ENCODE measurements at places on chromosomes 12 and 14.

- DNase-seq, result no peak
These were observed 35.2 kb upstream of the MDGA2 start for GRCh38 chr14:47710581-47710980.

- DNase-seq, result no peak
These were observed 49.9 kb upstream of the PLXNC1 start for GRCh38 chr12:94098466-94098865.

GRCh38 chr12:66065641-66066136, 64.9 kb downstream of the LLPH start:
- DNase-seq, result no peak

- DNase-seq, result no peak
These were observed 54.1 kb upstream of the YARS2 start for GRCh38 chr12:32809846-32810245.

DNA sequence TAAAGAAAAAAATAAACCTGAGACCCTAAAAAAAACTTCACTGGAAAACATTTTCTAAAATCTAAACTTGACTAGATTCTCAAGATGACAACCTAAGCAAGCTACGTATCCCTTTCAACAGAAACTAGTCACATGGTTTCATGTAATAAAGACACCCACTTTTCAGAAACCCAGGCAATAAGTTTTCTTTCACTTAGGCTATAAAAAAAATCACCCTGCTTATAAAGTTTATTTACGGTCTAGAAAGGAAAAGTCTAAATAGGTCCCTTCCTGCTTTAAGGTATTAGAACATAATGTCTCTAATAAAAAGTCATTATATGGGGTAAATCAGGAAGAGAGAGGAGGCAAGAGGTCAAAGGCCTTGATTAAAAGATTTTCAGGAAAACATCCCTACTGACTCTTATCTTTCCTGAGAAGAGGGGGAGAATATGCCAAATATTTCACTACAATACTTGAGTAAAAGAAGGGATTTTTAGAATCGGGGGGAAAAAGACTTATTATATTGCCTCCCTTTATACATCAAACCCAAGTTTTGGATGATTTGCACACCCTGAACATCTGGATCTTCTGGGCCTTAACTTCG, 9.5 kb downstream of the CLIP1 start:
- DNase-seq, result no peak

DNA sequence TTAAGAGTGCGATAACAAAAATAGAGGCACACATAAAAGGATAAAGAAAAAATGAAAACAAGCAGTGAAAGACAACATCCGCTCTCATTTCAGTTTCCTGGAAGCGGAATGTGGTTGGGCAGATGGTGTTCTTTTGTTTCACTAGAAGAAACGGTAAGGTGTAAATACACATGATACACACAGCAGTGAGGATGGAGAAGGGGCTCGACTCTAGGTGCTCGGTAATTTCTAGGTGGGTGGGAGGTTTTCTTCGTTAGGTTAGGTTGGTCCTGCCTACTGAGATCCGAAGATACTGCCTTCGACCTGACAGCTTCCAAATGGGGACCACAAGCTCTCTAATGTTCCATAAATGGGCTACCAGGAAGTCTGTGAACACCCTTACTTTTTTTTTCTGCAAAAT, 1082.5 kb downstream of the BCL11B start:
- no peak for DNase-seq

GRCh38 chr14:67514650-67515385, 18.3 kb upstream of the PLEKHH1 start:
- no peak for DNase-seq

- DNase-seq, result peak; percentile 20
These were observed at the start of gene MIPOL1 for GRCh38 chr14:37197421-37198272. Gene MIPOL1, plus strand, starts transcription at chr14:37197937. Its CDS starts 49,952 bp downstream, at chr14:37247889.

GRCh38 chr12:8065991-8066594, at the start of gene C3AR1:
Gene C3AR1, minus strand, starts transcription at chr12:8066359. Its CDS starts 6,174 bp downstream, at chr12:8060185.
- DNase-seq, result no peak

DNA sequence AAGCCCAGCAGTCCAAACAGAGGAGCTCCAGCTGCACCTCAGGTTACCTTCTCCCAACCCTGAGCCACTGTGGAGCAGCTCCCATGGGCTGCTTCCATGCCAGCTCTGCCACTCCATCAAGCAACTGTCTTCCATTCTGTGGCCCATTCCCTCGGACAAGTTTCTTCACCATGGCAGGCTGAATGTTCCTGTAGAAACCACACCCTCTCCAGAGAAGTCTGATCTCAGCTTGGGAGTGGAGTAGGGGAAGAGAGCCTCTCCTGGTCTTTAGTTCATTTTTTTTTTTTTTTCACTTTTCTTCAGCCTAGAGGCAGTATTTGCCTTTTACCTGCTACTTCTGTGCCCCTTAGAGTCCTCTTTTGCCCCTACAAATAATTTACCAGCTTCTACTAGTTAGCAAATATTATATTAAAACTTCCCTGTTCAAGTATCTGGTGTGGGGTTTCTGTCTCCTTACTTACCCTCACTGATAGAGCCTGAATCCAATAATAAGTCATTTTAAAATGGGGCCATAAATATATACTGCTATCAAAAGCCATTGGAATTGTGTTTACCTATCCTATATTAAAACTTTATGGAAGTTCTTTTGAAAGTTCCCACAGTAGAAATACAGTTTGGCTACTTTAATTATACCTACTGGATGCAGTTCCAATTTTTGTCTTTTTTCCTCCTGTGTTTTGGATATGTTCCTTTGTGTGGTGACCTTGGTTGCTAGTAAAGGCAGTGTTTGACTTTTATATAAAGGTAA, 11.7 kb upstream of the SLC17A8 start:
- DNase-seq, result no peak

DNA sequence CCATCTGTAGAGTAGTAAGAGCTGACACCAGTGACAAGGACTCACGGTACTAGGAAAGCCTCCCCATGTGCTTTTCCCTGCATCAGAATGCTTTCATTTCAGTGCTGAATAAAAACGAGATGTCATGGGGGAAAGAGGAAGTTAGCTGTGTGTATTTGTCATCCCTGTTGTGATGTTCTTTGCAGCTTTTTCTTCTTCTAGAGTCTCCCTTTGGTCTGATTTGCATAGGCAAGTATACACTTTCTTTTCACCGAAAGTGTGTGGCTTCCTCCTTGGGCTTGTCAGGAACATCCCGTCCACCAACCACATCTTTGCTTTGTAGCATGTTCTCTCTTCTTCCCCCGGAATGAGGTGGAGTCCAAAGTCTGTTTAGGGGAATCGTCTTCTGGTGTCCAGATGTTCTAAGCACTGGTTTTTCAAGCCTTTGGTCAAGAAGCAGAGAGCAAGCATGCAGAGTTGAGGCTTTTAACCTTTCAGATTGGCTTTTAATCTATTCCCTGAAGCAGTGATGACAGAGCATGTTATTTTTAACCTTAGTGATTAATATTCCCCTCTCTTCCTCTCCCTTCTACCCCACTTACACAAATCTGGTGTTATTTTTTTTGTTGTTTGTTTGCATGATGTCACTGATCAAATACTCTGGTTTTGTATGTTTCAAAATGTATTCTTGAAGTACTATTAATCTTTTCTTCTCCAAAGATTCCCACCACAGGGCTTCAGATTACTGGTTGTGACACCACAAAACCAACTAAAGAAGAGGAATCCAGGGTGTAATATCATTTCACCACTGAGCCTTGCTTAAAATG, 163.4 kb downstream of the SAMD4A start:
- DNase-seq, result no peak

- DNase-seq, result no peak
These were observed 255.0 kb downstream of the NAV3 start for GRCh38 chr12:78085542-78086182.

DNA sequence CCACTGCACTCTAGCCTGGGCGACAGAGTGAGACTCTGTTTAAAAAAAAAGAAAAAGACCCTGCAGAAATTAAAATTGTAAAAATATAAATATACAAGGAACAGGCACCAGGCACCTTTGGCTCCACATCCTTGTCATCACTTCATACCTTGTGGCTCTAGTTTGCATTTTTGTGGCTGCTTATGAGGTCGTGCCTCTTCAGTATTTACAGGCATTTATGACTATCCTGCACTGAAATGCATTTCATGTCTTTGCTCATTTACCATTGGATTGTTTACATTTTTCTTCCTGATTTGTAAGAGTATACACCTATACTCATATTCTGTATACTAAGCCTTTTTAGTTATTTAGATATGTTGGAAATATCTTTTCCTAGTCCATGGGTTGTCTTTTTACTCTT, 20.1 kb downstream of the BICD1 start:
- DNase-seq, result no peak

DNA sequence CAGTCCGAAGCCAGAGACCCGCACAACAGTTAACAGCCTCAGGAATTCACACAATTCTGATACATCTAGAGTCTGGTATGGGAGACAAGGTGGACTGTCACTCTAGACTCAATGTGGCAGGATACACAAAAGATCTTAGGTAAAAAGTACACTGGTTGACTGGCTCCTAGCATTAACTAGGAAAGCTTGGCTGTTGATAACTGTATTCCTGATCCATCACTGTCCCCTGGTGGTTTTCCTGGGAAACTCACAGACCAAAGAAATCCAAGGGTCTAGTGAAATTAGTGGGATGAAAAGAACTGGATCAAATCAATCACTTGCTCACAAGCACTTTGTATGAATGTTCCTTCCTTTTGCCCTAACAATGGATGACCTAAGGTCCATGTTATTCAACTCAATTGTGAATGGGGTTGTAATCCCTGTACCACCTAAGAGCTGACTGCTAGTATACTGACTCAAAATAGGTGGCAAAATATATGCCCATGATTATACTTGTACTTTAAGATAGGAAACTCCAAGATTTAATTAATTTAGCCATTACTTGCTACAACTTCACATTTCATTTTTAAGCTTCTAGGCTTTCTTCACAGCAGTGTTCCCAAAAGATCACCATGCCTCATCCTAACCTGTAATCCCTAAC, 14.0 kb downstream of the NPC2 start:
- no peak for DNase-seq

DNA sequence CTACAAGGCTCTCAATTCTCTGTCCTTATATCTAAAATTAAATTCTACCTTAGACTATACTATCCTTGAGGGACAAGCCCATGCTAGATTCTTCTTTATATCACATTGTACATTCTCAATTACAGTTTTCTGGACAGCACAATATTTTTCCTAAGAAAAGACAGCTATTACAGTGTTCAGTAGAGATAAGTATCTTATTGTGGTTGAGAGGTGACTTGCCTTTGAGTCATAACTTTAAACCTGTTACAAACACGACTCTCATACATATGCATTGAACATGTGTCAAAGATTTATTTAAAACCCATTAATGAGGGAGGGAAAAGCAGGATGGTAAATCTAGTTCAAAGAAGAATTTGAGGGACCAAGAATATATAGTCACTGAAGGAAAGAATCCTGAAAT, 61.1 kb downstream of the TPH2 start:
- no peak for DNase-seq

GRCh38 chr12:69833696-69834095, 8.7 kb downstream of the MYRFL start:
- no peak for DNase-seq

DNA sequence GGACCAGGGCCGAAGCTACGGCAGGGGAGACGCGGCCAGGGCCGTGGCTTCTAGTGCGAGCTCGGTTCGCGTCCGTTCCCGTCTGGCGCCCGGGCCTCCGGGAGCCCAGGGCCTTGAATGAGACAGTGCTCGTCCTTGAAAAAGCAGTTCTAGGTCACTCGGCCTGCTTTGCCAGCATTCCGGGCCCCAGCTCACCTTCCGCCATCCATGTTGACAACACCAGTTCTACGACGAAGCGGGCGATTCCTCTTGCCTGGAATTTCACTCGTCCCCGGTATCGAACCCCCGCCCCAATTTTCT, 4.5 kb downstream of the OR10AD1 start:
- no peak for DNase-seq

GRCh38 chr12:53496752-53497032, 2.6 kb downstream of the MAP3K12 start:
- no peak for DNase-seq

- DNase-seq, result no peak
These were observed 95.3 kb downstream of the FGD4 start for GRCh38 chr12:32494656-32495055.

DNA sequence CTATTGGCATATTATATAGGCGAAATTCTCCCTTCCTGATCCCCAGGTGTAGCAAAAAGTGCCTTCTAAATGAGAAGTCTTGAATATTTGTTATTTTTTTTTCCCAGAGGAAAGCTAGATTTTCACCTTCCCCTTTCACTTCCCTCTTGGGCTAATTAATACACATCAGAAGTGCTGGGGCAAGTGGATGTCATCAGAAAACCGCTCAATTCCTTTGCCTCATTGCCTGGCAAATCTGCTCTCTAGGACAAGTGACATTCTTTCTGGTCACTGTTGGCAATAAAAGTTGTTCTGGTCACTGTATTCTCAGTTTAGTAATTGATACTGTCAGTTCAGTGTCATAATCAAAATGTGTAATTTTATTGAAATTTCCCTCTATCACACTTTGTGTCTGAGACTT, 174.5 kb downstream of the ETNK1 start:
- no peak for DNase-seq

DNA sequence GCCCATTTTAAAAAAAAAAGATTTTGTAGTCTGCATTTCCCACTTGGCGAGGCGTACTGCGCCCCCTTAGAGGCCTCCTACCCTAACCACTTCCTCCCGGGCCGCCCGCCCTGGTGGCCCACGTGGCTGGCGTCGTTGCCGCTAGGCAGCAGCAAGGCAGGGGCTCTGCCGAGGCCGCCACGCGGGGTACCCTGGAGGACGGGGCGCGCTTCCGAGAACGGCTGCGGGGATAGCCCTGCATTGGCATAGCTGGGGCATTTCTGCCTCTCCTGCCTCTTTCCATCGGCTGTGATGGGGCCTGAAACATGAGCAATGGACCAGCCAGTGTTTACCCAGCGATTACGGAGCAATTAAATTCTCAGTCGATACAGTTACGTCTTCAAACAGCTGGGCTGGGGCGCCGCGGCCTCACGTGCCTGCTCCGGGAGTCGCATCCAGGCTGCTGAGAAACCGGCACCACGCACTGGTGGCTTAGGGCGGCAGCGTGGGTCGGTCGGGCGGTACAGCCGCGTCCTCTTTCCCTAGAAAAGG, 38.0 kb downstream of the IQSEC3 start:
- no peak for DNase-seq

DNA sequence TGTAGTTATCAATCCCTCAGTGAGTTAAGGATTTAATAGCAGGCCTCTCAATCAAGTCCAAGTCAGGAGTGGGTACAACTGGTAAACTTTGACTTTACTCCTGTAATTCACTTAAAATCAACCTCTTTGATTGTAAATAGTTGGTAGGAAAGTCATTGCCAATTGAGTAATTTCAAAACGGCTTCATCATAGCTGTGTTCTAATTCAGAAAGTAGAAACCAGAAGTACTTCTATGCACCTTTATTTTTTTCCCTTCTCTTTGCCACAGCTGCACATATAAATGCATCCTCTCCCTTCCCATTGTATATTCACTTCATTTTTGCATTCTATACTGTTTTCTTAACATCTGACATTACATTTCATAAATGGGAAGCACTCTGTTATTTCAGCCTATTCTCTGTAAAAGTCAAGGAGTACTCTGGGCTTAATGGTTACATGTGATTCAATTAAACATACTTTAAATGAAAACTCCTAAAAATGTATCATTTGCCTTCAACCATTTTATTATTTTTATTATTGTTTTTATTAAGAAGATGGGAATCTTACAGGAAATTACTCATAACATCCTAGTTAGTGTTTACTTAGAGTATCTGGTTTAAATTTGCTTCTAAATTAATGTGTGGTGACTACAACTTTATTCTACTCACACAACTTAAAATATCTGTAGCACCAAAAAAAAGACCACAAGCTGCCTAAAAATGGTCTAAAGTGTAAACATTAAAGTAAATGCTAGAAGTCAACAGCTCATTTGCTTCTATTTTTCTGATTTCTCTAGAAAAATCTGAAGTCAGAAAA, 171.2 kb downstream of the CEP128 start:
- DNase-seq, result no peak
